SIG-M5 (cell line): ENCODE measurements at places on chromosomes 12 and 14.

- peak; percentile 89 for DNase-seq
Measured at GRCh38 chr14:68741839-68742470, 50.9 kb downstream of the ZFP36L1 start.

DNA sequence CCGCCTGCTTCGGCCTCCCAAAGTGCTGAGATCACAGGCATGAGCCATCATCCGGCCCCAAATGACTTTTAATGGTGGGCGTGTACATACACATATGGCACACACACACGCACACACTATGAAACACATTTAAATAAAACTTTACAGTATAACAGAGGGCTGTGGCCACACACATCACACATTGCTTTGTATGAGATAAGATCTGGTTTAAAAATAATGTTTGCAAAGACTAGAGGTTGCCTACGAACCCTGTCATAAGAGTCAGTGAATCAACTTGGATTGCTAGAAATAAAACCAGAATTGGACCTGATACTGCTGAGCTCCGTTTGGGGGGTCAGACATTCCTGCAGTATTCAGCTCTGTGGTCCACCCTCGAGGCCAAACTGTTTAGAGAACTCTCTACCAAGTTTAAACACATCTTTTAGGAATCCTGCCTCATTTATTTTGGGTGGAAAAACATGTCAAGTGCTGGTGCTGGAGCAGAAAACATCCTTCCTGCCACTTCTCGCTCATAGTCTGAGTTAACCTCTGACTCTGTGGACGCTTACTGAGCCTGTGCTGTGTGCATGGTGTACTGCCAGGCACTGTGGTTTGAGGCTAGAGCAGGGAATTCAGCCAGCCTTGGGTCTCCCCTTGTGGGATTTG lies 47.8 kb upstream of the EML1 start:
- no peak for DNase-seq

GRCh38 chr14:29148221-29148620 lies 381.6 kb downstream of the FOXG1 start:
- DNase-seq: no peak

GRCh38 chr12:33192226-33192625 lies 247.4 kb downstream of the SYT10 start:
- no peak for DNase-seq

DNA sequence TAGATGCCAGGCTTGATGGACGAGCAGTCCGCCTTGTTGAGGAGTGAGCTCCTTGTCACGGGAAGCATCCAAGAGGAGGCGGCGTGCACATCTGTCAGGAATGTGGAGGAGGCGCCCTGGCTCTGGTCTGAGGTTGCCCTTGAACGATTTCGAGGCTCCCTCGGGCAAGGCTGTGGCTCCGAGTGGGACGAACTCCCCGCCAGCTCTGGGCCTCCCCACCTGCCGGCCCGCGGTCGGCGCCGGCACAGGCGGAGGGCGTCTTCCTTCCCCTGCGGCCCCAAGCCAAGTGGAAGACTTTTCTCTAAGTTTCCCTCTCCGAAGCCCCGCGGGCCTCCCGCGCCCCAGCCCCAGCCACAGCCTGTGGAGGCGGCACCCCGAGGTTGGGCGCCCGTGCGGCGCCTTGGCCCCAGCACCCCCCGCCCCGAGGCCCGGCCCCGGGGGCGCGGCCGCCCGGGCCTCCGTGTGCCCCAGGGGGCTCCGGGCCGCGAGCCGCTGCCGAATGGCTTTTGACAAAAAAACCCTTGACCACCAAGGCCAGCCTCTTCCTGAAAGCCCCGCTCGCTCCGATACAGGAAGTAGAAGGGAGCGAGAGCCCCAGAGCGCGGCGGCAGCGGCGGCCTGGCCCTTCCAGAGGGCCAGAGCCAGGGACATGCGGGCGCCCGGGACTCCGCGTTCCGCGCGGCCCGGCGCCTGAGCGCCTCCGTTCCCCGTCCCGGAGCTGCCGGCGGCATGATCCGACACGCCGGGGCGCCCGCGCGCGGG lies at the start of gene RIN3:
Gene RIN3 (plus strand): TSS at position 578 of the 762 bp plus-strand sequence. CDS start 152 bp downstream, at position 730.
- DNase-seq: no peak

DNA sequence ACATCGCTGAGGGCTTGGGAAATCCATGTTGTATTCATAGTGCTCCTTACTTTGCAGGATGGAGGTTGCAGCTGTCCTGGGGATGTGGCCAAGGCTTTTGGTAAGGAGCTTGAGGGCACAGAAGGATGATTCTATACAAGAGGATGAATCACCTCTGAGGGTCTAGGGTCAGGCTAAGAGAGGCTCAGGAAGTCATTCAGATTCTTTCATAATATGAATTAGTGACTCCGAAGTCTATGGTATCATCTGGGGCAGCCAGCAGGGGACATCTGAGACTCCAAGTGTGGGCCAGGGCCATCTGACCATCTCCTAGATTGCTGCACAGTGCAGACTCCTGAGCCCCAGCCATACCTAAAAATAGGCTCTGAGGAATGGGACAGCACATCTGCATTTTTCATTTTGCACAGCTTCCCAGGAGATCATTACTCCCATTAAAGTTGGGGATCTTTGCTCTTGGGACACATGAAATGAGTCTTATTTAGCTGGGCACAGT lies 4.8 kb downstream of the GMPR2 start:
- no peak for DNase-seq

DNA sequence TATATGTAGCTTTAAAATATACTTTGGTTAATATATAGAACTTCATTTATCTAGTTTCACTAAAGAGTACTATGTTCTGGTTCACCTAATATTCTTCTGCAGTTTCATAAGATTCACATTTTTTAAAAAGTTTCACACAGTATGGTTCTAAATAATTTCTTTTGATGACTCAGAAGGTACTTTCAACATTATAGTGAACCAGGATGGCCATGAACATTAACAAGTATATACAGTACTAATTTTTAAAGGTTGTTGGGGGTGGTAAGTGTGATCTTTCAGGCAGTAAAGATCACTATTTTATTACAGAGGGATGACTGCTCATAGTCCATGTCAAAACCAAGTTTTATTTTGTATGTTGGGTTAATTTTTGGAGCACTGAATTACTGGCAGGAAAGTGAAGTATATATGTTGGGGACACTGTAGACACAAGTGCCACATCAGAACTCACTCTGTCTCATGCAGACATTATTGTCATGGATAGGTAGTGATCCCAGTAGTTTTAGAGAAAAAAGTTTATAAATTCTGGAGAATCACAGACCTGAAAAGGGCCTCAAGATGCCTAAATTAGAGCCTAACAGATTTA lies 60.0 kb downstream of the DCAF5 start:
- no peak for DNase-seq

GRCh38 chr14:71225113-71225512 lies 317.9 kb downstream of the PCNX1 start:
- no peak for DNase-seq

GRCh38 chr12:47052274-47052673 lies 27.1 kb upstream of the PCED1B start:
- no peak for DNase-seq

- no peak for DNase-seq
Measured at GRCh38 chr14:20866963-20867362, 24.2 kb upstream of the RNASE3 start.

- DNase-seq: no peak
Measured at GRCh38 chr14:87916103-87916885, 76.7 kb downstream of the GALC start.

GRCh38 chr12:26317942-26318575 lies 122.7 kb downstream of the SSPN start:
- no peak for DNase-seq

DNA sequence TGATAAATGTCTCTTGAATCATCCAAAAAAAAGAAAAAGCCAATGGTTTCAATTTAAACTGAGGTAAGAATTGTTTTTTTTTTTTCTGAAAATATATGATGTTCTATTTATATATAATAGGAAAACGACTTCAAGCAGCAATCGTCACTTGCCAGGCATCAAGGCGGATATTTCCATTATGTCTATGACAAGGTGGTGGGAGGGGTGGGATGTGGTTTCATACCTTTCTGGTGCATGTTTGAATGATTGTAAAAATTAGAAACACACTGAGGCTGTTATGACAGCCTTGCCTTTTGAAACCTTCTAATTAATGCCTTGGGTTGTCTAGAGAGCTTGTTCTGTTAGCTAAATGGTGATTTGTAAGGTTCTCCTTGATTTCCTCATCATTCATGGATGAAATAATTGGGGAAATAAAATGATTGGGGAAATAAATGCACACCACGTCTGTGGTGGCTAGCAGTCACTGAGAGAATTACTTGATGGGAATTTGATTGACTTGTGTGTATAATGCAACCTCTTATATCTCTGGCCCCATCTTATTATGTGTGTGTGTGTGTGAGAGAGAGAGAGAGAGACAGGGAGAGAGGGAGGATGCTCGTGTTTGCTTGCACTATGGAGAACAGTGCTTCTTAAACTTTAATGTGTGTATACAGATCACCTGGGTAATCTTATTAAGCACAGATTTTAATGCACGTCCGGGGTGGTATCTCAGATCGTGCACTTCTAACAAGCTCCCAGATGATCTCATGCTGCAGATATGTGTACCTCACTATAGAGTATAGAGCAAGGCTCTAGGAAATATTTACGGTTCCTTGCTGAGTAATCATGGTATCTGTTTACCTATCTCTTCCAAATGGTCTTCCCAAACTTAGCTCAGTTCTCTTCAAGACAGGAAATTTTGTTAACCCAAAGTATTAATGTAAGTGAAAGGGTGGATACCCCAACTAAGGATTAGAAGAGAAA lies 502.6 kb downstream of the DIO2 start:
- DNase-seq: no peak

DNA sequence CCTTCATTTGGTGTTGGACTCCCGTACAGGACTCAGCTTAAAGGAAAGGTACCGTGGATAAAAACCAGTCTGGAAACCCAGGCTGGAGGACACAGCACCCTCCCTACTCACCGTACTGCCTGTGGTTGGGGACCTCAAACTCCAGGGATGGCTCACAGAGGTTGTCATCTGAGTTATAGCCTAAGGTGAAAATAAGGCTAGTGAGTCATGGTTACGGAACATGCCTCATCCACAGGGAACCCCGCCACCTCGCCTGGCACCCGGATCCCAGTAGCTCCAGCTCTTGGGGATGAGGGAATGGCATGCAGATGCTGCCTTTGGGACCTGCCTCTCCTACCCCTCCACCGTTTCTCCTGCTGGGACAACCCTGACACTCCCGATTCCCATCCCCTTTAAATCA lies 36.8 kb upstream of the GPR68 start:
- no peak for DNase-seq

DNA sequence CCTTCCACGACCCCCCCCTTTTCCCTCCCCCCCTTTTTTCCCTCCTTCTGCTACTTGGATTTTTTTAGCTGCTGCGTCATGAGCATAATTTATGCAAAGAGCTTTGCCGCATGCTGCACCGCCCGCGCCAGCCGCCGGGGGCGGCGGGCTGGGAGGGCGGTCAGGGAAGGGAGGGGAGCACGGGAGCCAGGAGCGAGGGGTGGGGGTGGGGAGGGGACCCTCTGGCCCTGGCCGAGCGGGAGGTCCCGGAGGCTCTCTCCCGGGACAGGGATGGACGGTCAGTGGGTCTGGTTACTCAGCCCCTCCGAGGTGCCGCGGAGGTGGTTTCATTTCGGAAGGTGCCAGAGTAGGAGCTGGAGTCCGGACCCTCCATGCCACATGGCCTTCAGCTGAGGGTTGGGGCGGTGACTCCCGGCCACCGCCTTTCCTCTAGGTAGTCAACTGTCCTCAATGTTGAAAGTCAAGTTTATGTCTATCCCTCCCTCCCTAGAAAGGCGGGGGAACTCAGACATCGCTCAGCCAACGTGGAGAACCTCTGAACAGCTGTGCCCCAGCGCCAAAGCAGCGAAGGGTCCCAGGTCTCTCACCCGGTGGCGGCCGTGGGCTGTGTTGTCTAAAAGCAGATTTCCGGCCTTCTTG lies at the start of gene POU6F1:
Gene POU6F1 (minus strand): TSS at position 95 of the 639 bp plus-strand sequence. CDS start 11,226 bp downstream, outside the sequence.
- DNase-seq: peak; percentile 5

- DNase-seq: no peak
Measured at GRCh38 chr12:49615725-49616124, 7.6 kb upstream of the PRPF40B start.

DNA sequence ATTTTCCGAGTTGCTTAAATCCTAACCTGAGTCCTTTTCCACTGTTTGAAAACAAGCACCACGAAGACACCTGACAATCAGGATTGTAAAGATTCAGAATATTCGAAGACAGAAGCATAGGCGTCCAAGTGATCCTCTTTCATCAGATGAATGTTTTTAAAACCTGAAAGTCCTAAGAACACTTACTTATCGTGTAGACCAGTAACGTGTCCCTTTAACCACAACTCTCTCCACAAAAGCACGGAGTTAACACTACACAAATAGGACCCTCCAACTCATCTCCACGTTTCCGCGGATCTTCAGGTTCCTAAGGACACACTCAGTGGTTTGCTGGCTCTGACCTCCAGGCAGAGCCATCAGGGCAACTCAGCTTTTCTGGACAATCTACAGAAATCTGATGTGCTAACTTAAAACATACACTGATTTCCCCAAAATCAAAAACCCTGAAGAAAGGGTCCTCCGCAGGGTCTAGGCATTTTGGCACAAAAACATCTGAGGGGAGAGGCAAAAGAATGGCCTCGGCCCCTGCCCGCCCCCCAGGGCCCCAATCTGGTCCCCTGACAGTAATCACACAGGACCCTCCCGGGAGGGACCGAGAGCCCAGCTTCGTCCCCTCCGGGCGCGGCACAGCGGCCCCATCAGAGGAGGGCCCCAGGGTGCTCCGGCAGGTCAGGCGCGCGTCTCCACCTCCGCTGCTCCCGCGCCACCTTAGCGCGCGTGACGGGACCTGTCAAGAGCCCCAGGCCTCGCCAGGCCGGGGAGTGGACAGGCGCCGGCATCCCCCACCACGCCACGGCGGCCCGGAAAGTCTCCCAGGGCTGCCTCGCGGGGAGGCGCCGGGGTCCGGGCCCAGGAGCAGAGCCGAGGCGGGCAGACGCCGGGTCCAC lies 925 bp downstream of the DICER1 start:
- no peak for DNase-seq

GRCh38 chr12:31369712-31370521 lies 44.0 kb upstream of the SINHCAF start:
- no peak for DNase-seq

DNA sequence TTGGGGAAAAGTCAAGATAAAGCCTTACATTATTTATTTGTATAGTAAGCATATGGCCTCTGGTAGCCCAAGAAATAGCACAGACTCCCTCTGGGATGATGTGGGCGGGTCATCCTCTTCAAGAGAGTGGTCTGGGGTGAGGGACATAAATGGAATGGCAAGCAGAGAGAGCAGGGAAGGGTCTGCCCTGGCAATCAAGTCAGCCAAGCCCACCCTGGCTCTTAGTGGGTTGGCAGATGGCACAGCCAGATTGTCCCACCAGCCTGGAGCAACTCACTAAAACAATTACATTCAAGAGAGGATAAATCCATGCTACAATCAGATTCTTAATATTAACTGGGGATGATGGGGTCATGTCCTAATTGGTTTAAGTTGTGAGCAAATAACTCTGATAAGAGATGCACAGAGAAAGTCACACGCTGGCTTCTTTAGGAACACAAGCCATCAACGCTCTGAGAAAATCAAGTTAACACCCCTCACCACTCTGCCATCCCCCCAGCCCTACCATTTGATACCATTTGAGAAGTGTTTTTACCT lies 2.8 kb upstream of the PELI2 start:
- no peak for DNase-seq

- DNase-seq: no peak
Measured at GRCh38 chr12:72041811-72042210, 103.2 kb downstream of the TPH2 start.
